ENCODE measurements at places on chromosomes 6 and 20.

- no peak for DNase-seq
Measured at GRCh38 chr20:17177341-17177740, 49.5 kb upstream of the PCSK2 start.

DNA sequence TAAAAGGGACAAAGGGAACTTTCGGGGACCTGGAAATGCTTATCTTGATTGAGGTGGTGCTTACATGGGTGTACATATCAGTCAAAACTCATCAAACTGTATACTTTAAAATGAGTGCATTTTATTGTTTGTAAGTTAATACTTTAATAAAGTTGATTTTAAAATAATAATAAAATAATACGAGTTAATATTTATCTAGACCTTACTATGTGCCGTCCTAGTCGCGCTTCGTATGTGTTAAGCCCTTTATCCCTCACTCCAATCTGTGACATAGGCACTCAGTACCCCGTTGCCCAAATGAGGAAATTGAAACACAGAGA lies 47.5 kb downstream of the PDYN start:
- DNase-seq: no peak

DNA sequence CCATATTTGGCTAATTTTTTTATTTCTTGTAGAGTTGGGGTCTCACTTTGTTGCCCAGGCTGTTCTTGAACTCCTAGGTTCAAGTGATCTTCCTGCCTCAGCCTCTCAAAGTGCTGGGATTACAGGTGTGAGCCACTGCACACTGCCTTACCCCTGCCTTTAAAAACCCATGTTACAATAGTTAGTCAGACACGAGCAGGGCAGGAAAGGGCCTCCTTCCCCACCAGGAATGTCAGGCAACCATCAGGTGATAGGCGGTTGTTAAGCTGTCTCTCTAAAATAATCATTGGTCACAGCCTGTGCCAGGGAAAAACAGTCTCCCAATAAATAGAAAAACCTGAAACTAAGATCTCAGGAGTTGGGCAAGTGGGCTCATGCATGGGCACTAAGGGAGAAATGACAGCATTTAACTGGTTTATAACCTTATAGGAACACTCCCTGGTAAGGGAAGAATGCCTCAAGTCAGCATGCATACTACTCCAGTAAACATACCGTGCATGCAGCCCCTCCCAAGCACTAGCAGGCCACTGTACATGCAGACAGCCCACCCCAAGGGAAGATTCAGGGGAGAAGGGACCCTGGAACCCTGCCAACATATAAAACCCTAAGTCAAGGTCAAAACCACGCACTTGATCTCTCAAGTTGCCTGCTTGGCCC lies 8.4 kb downstream of the OR2H2 start:
- no peak for DNase-seq

GRCh38 chr6:140609956-140610355 lies 1235.5 kb upstream of the CITED2 start:
- DNase-seq: no peak

GRCh38 chr6:158374020-158374419 lies 61.8 kb downstream of the TULP4 start:
- DNase-seq: no peak

DNA sequence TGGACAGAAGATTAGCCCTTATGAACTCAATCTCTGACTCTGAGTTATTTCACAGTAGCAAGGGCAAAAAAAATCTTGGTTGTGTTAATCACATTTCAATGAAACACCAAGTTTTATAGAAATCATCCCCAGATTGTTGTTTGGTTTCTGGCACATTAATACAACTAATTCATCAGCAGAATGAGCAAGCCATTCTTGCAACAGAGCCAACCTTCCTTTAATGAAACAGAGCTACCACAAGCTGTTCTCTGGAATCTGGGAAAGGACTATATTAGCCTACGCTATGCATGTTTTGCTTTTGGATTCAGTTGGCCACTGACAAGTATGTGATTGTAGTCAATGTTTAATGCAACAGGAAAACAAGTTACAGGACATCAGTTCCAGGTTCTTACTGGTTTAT lies 13.8 kb upstream of the POPDC3 start:
- DNase-seq: no peak

- DNase-seq: no peak
Measured at GRCh38 chr6:41462033-41462432, 84.1 kb upstream of the FOXP4 start.

DNA sequence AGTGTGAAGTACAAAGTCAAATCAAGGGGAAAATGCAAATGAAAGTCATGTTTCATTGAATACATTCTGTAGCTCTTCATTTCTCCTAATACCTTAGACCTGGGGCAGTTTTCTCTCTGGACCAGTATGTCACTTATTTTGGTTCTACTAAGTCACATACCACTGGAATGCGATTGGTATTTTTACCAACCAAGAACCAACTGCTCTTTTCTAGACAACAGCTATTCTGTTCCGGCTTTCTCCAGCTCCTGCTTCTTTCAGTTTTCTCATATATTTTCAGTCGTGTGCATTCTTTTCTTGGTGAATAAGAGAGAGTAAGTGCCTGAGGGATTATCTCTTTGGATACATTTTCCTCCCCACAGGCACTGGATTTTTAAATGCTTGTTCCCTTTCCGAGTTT lies 39.2 kb upstream of the SPACA1 start:
- no peak for DNase-seq

GRCh38 chr6:63814459-63814858 lies 178.9 kb downstream of the PHF3 start:
- no peak for DNase-seq

GRCh38 chr20:59386809-59387208 lies 86.4 kb downstream of the EDN3 start:
- DNase-seq: no peak

- no peak for DNase-seq
Measured at GRCh38 chr20:15179381-15179780, 842.0 kb upstream of the FLRT3 start.
